ENCODE measurements at places on chromosomes 5 and 9.

DNA sequence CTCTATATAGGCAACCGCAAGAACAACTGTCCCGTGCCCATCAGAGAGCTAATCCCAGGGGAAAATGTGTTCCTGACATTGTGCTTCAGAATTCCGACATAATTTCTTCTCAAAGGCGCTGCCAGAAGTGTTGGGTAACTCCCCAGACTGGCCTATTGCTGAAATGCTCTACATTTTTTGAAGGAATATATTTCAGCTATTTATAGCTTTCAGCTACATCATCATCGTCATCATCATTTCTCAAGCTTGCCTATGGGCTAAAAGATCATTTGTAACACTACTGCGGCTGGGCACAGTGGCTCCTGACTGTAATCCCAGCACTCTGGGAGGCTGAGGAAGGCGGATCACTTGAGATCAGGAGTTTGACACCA is 49.7 kb downstream of the MYO10 start:
- DNase-seq = peak; percentile 74

DNA sequence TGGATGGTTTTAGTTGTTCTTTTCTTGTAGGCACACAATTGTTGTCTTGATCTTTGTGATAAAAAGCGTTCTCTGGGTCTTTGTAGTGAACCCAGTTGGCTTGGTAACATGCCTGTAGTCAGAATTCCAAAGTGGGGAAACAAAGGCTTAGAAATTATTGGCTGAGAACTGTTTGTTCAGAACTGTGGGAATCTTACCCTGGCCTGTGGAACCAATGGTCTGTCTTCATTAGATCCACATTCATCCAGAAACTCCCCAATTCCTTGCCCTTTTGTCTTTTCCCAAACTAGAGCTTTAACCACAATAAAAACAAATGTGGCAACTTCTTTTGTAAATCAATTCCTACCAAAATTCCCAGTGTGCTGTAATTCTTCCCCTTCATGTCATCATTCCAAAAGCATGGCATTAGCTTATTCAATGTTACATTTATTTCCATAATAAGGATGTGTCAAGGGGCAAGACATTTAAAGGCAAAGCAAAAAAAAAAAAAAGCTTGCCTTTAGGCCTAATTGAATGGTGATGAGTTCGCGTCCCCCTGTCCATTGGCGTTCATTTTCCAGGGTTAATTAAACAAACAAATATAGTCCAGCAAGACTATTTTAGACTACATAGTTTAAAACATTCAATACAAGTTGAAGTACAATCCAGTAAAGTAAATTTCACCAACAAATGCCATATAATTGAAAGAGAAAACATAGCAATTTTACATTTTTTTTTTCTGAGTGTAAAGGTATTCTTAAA is 249.8 kb upstream of the ZNF608 start:
- DNase-seq = no peak

DNA sequence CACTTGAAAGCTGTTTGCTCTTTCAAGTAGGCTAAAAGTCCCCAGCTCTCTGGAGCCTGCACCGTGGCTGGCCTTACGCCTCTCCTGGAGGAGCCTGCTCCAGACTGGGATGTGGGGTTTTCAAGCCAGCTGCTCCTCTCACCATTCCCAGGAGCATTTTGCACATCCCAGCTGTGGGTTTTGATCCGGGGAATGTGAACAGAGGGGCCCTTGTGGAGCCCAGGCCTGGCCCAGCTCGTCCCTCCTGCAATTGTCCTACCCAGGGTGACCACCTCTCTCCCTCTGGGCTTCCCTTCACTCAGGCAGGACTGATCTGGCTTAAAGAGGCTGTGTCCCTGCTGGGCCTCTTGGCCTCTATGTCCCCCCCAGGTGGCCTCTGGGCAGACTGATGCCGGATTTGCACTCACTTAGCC is 32.5 kb upstream of the TIFAB start:
- DNase-seq = no peak

- DNase-seq = no peak
Measured at GRCh38 chr5:68126886-68127285, 88.7 kb upstream of the PIK3R1 start.

DNA sequence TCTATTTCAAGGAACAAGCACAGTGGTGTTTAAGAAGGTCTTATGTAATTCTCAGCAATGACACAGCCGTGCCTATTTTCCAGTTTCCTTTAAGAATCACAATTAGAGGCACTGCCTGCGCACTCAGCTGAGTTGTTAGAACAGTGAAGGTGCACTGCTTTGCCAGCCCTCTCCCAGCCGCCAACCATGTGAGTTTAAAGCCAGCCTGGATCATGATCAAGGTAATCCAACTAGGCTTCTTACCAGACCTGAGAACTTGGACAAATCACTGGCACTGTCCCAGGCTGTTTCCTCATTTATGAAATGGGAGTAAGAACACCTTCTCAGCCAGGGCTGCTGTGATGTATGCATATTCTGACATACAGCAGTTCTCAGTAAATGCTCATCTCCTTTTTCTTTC is 99.6 kb downstream of the ASTN2 start:
- DNase-seq = no peak
